ENCODE measurements at places on chromosomes 2 and 18.

- DNase-seq, result peak; percentile 8
Observed at GRCh38 chr2:109032229-109032820, 43.3 kb upstream of the EDAR start.

GRCh38 chr2:37171624-37171950 lies 14.8 kb upstream of the EIF2AK2 start:
- no peak for DNase-seq

GRCh38 chr2:219752726-219753125 lies 125.3 kb downstream of the SLC4A3 start:
- no peak for DNase-seq

GRCh38 chr2:224769489-224769888 lies 53.3 kb upstream of the CCDC195 start:
- DNase-seq, result no peak

- DNase-seq, result no peak
Observed at GRCh38 chr2:157722580-157723234, 94.0 kb upstream of the ACVR1C start.

- DNase-seq, result peak; percentile 16
Observed at GRCh38 chr18:80247393-80247841, at the start of gene PARD6G. Gene PARD6G (minus strand): TSS chr18:80247514. CDS start chr18:80247348, 166 bp downstream.

- DNase-seq, result no peak
Observed at GRCh38 chr2:46171411-46171953, 125.7 kb upstream of the EPAS1 start.

DNA sequence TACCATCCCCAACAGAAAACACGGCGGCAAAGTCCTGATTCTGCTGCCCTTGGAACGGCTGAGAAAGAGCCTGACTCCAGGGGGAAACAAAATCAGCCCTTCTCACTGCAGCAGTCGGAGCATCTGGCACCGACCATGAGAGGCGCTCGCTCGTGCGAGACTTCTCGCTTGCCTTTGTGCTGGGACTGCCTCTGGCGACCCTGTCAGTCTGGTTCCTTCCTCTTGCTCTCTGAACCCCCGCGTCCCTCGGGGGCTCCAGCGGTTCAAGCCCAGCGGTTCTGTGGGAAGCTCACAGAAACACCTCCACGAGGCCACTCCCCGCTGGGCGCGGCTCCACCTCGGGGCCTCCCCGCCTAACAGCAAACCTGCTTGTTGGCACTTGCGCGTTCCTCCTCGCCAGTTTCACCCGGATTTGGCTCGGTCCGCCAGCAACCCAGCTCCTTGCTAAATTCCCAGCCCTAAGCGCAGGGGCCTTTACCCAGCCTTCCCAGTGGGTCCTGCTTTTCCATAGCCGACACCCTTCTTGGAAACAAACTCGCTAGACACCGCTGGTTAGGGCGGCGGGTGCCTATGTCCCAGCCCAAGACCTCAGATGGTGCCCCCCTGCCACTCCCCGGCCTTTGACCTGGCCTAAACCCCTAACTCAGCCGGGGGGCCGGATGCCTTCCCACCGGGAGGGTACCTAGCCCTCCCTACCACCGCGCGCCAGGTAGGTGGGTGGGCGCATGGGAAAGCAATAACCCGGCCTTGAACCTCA lies 2.2 kb downstream of the RND3 start:
- no peak for DNase-seq

DNA sequence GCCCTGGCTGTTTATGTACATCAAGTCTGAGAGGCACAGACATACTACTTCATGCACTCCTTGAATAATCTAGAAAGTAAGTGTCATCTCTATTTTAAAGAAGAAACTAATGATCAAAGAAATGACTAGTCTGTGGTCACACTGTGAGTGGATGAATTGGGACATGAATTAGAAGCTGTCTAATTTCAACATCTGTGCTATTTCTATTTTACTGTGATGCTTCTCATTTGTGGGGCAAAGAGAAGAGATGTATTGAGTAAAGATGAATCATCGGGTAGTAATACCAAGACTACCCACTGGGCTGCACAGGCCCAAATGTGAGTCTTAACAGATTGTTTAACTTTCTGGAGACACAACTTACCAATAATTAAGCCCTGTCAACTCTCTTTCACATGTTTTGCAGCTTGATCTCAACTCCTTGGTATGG lies 42.4 kb upstream of the MTIF2 start:
- no peak for DNase-seq

DNA sequence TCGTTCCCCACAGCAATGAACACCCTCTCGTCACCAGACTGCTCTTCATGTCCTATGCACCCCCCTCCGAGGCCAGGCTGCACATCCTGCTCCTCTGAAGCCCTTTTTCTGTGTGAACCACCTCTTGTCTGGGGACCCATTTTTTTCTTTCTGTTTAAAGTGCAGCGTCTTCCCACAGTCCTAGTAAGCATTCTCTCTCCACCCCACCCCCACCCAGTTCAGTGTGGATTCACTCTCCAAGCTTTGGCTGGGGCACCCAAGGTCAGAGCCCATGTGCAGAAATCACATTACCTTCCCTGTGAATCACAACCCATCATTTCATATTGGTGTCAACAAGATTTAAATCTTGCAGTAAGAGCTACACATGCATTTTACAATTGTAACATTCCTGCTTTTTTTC lies 26.4 kb upstream of the PKDCC start:
- DNase-seq, result no peak

- DNase-seq, result no peak
Observed at GRCh38 chr18:31819106-31819924, 58.6 kb upstream of the SLC25A52 start.

DNA sequence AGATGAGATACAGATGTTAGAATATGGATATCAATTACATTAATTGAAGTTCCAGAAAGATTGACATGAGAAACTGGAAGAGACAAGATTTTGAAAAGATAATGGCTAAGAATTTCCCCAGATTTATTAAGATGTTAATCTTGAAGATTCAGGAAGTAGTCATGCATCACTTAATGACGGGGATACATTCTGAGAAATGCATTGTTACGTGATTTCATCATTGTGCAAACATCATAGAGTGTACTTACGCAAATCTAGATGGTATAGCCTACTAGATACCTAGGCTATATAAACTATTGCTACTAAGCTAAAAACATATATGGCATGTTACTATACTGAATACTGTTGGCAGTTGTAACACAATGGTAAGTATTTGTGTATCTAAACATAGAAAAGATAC lies 6.8 kb upstream of the CHMP3 start:
- DNase-seq, result no peak

Data from activated CD8-positive, alpha-beta memory T cell treated with anti-CD3 and anti-CD28 coated beads for 1 hour (primary cell).